ENCODE measurements at places on chromosomes 12 and 14.
A peak's percentile ranks its signal among the peaks of the same experiment; 100 is the strongest.

- DNase-seq, result no peak
These were observed 61.2 kb downstream of the SLC38A6 start for GRCh38 chr14:61042220-61042619.

DNA sequence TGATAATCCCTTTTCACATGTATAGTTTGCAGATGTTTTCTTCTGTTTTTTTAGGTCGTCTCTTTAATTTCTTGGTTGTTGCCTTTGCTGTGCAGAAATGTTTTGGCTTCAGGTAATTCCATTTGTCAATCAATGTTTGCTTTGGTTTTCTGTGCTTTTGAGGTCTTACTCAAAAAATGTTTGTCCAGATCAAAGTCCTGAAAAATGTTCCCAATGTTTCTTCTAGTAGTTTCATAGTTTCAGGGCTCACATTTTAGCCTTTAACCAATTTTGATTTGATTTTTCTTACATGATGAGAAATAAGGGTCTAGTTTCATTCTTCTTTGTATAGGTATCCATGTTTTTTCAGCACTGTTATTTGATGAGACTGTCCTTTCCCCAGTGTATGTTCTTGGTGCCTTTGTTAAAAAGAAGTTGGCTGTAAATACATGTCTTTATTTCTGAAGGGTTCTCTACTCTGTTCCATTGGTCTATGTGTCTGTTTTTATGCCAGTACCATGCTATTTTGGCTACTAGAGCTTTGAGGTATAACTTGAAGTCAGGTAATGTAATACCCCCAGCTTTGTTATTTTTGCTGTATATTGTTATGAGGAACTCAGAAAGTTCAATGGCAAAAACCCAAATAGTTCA, 578.7 kb upstream of the SEL1L start:
- no peak for DNase-seq

DNA sequence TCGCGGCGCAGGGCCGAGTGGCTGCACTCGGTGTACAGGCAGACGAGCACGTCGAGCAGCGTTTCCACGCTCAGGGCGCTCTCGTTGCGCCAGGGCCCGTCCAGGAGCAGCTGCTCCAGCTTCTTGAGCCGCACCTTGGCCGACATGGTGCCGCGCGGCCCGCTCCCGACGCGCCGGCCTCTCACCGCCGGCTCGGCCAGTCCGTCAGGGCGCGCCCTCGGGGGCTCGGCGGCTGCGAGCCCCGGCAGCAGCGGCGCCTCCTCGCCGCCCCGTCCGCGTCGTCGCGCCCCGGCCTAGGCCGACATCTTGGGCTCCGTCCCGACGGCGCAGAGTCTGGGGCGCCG, 349 bp downstream of the CDC42BPB start:
- DNase-seq, result no peak

DNA sequence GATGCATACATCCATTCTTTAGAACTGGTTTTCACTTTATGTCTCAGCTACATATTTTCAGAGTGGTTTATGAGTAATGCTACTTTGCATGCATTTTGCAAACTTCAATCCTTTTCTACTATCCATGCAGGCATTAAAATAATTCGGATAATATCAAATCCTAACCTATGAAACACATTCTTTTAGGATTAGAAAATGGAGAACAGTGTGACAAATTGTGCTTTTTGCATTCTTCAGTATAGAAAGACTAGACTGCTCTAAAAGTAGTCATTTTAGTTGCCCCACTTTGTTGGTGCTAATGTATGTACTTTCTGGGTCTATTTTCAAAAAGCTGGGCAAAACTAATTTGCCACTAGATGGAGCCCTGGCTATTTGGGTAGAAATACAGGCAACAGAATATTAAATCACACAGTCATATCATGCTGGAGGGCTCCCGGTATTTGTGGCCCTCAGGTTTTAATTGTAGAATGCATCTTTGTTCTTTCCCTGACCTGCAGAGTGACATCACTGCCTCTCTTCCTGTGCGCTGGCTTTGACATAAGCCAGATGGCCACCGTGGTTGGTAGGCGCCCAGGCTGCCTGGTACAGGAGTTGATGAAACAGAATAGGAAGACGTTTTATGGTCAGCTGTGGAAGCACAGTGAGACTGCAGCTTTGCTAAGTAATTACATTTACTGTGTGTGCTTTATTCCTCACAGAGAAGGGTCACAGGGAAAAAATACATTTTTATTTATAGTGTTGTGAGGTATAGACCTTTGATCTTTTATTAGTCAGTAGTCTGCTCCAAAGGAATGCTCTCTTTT, 28.1 kb downstream of the MSRB3 start:
- no peak for DNase-seq

DNA sequence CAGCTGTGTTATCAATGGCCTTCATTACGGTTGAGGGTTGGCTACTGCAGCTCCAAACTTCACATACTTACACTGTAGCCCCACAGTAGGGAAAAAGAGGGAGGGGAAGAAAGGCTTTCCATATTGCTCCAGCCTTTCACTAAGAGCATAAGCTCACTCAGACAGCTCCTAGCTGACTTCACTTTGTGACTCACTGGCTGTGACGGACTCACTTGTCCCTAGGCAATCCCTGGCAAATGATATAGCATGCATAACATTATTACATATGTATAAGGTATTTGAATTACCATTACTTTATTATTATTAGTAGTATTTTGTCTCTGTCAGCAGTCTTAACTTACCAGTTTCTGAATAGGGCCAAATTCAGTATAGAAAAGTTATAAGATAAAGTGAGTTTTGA, 350.7 kb downstream of the RMST start:
- no peak for DNase-seq

DNA sequence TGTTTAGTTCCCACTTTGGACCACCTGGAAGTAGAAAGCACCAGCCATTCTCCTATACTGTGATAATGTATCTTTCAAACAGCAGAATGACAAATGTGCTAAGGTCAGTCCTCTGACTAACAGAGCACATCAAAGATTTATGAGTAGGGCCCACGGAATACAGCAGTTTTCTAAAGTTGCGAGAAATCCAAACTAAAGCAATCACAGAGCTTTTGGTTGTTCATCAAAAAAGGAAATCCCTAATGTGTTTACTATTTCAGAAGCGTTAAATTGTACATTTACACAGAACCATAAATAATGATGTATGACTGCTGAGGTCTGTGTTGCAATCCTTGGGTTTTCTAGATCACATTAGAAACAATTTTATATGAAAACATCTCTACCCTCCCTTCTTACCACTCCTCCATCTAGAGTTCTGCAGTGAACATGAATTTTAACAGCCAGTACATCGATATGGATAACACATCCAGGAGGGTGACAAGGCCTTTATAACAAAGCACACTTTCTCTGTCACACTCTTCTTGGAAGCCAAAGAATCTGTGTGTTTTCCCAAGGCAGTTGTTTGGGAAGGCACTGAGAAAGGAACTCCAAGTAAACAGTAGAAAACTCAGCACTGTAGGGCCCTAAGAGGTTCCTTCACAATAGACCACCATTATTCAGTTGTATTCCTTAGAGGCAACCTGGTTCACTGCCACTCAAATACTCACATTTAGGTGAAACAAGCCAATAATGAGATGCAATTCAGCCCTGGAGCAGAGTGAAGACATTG, 7.3 kb downstream of the KITLG start:
- DNase-seq, result no peak

DNA sequence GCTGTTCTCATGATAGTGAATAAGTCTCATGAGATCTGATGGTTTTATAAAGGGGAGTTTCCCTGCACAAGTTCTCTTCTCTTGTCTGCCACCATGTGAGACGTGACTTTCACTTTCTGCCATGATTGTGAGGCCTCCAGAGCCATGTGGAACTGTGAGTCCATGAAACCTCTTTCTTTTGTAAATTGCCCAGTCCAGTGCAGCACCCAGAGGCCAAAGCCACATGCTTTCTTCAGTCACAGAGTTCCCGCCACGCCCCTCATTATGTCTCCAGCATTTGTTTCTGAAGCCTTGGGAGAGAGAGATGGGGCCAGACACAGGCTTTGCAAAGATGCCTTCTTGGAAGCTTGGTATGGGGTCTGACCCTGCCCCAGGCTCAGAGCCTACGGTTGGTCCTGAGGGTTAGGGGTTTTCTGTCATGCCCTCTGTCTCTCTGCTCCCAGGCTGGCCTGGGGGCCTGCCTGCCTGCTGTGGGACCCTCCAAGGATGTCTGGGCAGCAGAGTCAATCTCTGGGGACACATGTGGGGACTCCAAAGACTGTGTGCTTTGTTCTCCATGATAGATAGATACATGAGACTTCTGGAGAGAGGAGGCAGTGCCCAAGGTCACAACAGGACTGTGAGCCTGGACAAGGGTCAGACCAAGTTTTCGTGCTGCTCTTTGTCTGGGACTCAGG, 114.1 kb upstream of the PRMT8 start:
- DNase-seq, result no peak

DNA sequence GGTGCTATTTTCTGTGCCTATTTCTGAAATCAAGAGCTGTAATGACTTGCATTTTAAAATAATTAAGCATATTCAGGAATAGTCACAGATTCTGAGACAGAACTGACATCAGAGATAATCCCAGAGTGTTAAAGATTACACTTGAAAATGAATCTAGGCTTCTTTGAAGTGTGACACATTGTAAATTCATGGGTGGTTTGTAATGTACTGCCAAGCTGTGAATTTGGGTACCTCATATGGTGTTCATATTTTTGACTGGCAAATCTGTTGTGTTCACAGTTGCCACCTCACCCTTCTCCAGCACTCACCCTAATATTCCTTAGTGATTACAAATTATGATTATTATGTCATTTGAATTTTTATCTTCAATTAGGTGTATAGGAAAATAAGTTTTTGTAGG, 78.5 kb upstream of the CSRP2 start:
- DNase-seq, result no peak

- DNase-seq, result peak; percentile 65
These were observed 742 bp downstream of the SPSB2 start for GRCh38 chr12:6872073-6873048.

DNA sequence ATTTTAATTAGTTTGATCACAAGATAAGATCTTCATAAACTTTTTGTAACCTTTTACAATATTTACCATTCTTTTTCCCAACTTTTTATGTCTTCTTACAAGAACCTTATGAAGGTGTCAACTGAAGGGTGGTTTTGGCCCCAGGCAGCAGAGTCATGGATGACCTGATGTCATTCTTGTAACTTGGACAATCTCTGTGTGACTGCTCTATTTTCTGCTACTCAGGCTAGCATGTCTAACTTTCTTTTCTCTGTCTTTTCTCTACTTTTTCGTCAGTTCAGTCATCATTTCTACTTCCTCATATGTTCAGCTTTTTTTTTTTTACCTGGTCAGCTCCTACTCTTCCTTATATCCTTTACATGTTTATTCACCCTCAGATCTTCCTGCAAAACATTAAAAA, 150.7 kb upstream of the PTPRQ start:
- DNase-seq, result no peak

DNA sequence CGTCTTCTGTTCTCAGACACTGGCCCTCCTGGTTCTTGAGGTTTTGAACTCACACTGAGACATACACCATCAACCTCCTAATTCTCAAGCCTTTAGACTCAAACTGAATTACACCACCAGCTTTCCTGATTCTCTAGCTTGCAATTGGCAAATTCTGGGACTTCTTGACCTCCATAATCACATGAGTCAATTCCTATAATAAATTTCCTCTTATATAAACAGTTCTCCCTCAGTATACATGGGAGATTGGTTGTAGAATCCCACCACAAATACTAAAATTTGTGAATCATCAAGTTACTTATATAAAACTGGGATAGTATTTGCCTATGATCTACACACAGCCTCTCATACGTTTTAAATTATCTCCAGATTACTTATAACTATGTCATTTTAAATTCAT, 162.2 kb downstream of the DIO2 start:
- DNase-seq, result no peak

DNA sequence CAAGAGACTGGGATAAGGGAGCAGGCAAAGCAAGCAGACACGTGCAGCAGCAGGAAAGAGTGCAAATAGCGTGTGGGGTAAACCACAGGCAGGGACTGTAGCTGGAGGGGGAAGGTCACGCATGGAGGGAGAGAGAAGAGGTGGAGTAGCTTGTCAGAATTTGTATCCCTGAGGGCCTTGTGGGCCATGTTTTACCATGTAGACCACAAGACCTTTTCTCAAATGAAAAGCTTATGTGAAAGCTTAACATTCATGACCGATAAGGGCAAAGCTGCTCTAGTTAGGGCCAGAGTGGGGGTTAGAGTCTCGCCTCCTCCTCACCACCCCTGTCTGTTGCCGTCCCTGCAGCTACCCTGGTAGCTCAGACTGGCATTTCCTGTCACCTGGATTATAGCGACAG, 152.9 kb upstream of the E2F7 start:
- DNase-seq, result no peak

- DNase-seq, result no peak
These were observed 294.1 kb downstream of the DPF3 start for GRCh38 chr14:72599579-72600470.

DNA sequence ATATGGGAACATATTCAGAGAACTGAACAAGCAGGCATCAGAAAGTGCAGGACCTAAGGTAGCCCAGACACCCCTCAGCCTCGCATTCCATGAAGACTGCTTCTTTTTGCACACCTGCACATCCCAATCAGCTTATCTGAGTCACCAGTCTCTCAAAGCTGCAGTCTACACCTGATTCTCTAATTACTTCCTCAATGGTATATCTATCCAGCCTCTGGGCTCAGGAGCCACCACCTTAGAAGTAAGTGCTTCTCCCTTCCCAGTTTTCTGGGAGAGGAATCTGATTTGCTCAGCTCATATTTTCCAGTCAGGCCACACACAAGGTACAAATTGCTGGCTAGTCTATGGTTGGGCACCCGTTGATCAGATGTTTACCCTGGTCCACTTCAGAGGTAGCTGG, 21.7 kb downstream of the TC2N start:
- no peak for DNase-seq

DNA sequence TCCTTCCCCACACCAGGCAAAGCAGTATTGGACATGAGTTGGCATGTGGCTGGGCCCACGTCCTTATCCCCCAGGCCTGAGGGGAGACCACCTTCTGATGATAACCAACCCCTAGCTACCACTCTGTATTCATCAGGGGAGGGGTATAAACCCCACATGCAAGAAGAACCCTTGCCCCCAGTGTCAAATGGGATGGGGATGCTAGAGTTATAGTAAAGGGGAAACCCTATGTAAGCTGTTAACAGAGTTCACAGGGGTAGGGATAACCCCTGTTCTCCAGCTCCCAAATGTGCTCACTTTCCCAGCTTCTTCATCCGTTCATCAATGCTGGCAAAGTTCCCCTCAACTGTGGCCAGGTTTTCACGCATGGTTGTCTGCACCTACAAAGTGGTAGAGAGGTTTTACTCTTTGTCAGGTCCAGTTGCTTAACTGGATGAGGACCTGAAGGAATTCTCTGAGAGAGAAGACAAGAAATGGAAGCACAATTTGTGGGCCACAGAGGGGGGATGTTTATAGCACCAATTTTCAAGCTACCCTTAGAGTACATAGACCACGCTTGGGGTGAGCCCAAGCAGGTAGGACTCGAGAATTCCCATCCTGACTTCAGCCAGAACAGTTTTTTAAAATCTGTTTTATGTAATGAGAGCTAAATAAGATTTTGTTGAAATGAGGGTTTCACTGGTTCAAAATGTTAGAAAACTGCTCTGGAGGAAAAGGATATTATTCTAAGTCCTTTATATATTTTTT, 7.9 kb downstream of the MBD6 start:
- DNase-seq, result no peak

DNA sequence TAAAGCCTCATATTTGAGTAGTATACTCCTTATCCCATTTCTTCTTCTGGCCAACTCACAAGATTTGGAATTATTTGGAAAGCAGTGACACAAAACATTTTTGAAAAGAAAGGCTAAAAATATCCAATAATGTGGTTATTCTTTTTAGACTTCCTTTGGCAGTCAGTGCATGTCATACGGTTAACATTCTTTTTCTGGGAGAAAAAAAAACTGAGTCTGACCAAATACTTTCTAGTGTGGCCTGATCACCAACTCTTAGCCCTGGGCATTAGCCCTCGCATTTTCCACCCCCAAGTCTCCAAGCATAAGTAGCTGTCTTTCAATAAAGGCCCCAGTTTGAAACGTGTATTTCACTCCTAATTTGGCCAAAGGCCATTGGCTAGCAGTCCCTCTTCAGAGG, 5.9 kb downstream of the RASSF3 start:
- no peak for DNase-seq

Data from activated naive CD4-positive, alpha-beta T cell (primary cell).